GDM1 (cell line): ENCODE measurements at places on chromosomes 16 and 17.

GRCh38 chr17:31535581-31535981 lies 144.1 kb downstream of the RAB11FIP4 start:
- peak; percentile 70 for DNase-seq

DNA sequence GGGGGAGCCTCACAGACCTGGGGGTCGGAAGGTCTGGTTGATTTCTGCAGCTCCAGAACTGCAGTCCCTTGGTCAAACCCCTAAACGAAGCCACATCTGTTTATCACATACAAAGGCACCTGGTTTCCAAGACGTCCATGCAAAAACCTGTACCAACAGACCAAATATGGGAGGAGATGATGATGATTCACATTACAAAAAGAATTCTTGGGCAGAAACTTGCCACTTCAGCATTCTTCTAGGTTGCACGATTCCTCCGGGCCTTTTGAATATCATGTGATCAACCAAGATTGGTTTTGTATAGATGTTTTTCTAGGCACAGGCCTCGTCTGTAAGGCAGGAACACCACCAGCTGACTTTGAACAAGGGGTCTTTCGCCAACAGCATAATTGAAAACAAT lies 466.3 kb downstream of the SOX9 start:
- DNase-seq: no peak

DNA sequence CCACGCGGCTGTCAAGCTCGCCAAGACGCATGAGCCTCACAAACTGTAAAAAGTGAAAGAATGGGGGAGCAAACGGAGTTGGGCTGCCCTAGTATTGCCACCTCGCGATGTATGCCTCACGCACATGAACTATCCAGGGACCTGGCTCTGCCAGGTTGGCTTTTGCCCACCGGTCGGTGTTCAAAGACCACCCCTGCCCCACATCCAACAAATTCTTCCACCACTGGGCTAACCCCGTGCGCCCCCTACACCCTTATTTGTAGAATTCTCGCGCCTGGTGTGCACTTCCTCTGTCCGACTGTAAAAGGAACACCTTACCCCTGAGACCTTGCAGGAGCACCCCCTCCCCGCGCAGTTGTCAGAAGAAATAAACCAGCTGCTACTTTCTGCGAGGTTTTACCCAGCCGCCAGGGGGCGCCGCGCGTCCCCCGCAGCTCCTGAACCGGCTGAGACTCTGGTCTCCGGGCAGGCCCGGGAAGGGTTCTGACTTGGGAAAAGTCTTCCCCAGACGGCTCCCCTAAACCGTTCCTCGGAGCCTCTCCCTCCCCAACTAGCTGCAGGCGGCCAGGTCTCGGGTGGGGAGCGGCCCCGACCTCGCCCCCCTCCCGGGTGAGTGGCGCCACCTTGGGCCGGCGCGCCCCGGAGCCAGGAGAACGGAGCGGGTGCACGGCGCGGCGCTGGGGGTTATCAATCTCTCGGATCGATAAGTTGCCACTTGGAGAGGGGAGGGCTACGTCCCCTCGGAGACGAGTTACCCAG lies 1.7 kb upstream of the ZNF423 start:
- DNase-seq: peak; percentile 9

GRCh38 chr16:77794586-77794985 lies 6.2 kb downstream of the VAT1L start:
- DNase-seq: no peak

DNA sequence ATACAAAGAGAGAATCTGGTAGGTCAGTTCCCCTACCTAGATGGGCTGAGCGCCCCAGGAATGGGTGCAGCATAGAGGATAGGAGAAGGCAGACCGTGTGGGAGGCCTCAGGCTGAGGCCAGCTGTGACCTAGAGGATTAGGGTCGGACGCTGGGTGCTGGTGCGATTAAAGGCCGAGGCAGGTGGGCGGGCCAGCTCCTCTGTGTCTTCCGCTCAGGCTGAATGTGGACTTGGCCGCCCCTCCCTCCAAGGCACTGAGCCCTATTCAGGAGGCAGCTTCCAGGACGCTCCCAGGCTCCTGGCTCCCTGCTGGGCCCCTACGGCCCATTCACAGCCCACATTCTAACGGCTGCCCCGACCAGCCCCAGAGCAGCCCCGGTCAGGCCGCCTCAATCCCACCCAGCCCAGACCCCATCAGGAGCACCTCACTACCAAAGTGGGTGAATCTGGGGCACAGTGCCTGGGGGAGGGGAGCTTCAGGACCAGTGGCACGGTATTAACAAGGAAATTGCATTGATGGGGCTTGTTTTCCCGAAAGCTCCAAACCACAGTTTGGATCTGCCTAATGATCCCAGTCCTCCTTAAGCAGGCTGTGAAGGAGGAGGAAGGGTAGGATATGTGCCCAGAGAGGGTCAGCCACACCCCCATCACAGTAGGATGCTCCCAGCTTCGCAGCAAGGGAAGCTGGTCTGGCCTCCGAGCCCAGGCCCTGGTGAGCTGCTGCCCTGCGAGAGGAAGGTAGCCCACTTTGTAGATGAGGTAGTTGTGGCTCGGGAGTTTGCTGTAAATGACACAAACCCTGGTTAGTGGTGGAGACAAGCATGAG lies 14.5 kb downstream of the RHBDL3 start:
- no peak for DNase-seq

GRCh38 chr17:51142597-51142996 lies 10.8 kb upstream of the NME1 start:
- no peak for DNase-seq

GRCh38 chr17:70414300-70414699 lies 245.0 kb downstream of the KCNJ2 start:
- no peak for DNase-seq

DNA sequence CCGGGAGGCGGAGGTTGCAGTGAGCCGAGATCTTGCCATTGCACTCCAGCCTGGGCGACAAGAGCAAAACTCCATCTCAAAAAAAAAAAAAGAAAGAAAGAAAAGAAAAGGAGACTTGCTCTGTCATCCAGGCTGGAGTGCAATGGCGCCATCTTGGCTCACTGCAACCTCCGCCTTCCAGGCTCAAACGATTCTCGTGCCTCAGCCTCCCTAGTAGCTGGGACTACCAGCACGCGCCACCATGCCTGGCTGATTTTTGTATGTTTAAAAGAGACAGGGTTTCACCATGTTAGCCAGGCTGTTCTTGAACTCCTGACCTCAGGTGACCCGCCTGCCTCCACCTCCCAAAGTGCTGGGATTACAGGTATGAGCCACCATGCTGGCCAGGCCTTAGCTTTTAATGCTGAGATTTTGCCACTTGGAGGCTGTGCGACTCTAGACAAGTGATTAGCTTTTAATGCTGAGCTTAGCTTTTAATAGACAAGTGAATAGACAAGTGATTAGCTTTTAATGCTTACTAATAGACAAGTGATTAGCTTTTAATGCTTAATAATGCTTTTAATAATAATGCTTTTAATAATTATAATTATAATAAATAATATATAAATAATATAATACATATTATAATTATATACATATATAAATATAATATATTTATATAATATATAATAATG lies 9.6 kb downstream of the LDAF1 start:
- DNase-seq: no peak

DNA sequence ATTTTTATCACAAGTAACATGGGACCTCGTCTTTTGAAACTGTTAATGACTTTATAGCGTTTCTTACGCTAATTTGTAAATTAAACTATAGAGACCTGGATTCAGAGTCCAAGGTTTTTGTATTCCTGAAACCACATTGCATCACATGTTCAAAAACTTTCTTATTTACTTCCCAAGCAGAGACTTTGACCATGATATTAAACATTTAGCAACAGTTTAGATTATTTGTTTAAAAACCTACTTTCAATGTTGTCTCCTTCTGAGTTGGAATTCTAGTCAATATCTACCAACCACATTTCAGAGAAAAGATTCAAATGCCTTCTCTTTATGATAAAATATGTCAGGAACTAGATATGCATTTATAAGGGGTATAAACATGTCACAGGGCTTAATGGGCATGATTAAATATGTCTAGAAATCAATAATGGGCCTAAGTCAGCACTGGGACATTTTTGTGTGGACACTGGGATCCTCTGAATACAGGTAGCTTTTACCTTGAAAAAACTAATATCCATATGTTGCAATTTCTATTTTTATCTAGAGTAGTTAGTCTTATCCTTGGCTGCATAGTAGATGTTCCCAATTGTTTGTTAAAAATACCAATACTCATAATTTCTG lies 6.3 kb upstream of the APOH start:
- DNase-seq: no peak

- DNase-seq: no peak
Observed at GRCh38 chr17:8628609-8629169, 1.8 kb downstream of the MYH10 start.

- no peak for DNase-seq
Observed at GRCh38 chr17:76781056-76781982, 43.4 kb downstream of the MFSD11 start.

DNA sequence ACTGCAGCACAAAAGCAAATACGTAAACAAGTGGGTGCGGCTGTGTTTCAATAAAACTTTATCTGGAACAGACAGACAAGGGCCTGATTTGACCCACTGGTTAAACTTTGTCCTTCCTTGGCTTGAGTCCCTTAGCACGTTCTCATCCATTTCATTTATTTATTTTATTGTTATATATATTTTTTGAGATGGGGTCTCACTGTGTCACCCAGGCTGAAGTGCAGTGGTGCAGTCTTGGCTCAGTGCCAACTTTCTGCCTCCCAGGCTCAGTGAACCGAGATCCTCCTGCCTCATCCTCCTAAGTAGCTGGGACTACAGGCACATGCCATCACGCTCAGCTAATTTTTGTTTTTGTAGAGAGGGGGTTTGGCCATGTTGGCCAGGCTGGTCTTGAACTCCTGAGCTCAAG lies 64.3 kb downstream of the MYH11 start:
- DNase-seq: no peak

DNA sequence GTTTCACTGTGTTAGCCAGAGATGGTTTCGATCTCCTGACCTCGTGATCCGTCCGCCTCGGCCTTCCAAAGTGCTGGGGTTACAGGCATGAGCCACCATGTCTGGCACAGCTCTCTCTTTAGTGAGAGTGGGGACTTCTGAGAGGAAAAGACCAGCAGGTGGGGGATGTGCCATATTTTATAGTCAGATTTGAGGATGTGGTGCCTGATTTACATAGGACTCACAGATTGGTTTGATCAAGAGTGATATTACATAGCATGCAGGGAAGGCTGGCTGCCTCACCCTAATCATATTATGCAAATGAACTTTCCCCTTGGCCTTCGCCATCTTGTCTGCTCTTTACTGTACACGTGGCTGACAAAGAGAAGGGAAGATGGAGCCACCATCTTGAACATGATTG lies 28.1 kb upstream of the MAPK3 start:
- DNase-seq: no peak

GRCh38 chr16:7992616-7993015 lies 597.7 kb downstream of the TMEM114 start:
- no peak for DNase-seq

GRCh38 chr16:59614466-59615240 lies 880.5 kb upstream of the GOT2 start:
- no peak for DNase-seq

DNA sequence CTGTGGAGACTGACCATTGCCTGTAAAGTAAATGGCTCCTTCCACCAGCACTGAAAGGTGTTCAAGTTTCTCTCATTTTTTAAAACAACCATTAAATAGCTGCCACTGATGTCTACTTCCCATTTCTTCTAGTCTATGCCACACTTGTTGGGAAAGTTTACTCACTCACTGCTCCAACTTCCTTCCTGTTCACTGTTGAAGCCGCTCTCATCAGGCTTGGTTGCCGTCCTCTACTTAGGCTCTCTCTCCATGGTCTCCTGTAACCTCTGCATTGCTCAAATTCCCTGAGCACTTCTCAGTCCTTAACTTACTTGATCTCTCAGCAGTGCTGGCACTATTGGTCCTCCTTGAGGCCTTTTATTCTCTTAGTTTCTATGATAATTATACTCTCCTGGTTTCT lies 32.4 kb downstream of the SNX11 start:
- DNase-seq: no peak

DNA sequence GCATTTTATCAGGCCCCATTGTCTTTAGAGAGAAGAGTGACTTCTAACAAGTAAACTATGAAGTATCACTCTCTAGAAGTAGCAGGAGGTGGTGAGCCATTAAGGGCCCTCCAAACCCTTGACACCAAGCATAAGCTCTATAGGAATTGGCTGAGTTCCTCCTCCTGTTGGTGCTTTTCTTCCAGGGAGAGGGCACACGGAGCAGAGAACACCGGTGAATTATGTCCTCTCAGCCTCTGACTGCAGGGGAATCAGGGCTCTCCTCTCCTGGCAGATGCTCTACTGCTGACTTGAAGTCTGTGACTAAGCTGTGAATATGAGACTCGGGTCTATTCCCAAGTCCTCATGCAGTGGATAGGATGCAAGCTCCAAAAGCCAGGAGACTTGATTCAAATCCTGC lies 32.3 kb downstream of the CHD9 start:
- DNase-seq: no peak

- DNase-seq: peak; percentile 11
Observed at GRCh38 chr17:77882481-77883212, 75.9 kb upstream of the TNRC6C start.

DNA sequence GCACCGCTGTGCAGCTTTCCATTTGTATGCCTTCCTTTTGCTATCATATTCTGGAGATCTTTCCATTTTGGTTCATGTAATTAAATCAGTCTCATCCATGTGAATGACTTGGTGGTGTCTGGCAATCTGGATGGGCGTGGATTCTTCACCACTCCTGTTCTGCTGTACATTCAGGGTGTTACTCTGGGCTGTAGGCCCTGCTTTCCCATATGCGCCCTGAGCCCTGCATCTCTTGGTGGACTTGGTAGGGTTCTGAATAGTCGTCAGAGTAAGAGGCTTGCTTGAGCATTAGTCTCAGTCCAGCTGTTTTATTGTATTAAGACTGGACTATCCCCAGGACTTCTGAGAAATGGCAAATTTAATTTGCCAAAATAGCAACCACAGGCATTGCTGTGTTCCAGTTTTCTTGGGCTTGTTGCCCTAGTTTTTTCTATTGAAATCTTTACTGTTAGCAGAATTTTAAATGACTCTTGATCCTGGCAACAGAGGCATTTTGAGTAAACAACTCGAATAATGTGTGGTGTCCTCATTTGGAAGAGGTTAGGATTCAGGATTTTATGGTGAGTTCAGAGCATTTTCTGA lies 14.9 kb downstream of the BANP start:
- no peak for DNase-seq

GRCh38 chr17:73027130-73027741 lies 65.3 kb downstream of the SLC39A11 start:
- DNase-seq: no peak

- DNase-seq: no peak
Observed at GRCh38 chr17:59238906-59239305, 18.6 kb downstream of the GDPD1 start.

GRCh38 chr17:76276461-76277299 lies 11.5 kb downstream of the UBALD2 start:
- DNase-seq: no peak
